ENCODE measurements at places on chromosomes 4 and X.

DNA sequence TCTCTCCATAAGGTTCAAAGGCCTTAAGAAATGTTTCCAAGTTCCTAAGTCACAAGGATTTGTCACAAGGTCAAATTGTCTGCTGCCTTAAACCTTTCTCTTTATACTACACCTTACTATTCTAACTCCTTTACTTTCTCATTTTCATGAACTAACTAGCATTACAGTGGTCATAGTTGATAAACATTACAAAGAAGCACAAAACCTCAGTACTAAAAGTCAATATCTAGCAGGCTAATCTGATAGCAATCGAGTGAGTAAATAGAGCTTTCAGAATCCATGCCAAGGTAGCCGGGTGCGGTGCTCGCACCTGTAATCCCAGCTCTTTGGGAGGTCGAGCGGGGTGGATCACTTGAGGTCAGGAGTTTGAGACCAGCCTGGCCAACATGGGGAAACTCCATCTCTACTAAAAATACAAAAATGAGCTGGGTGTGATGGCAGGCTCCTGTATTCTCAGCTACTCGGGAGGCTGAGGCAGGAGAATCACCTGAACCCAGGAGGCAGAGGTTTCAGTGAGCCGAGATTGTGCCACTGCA is 510.0 kb downstream of the GBA3 start:
- no peak for DNase-seq

DNA sequence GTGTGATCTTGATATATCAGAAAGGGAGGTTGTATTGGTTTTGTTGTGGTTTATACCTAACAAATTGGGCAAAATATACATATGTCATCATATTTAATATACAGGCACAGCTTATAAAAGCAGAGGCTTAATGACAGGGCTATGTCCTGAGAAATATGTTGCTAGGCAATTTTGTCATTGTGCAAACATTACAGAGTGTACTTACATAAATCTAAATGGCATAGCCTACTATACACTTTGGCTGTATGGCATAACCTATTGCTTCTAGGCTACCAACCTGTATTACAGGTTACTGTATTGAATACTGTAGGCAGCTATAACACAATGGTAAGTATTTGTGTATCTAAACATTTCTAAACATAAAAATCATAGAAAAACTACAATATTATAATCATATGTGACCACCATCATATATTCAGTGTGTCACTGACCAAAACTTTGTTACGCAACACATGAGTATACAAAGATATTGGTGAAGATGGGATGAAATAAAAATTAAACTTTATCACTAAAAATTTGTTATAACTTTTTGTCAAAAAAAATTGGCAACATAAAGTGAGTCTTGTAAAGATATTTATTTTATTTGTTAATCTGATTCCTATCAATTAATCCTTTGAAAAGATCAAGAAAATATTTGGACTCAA is 414.0 kb upstream of the HS3ST1 start:
- no peak for DNase-seq

DNA sequence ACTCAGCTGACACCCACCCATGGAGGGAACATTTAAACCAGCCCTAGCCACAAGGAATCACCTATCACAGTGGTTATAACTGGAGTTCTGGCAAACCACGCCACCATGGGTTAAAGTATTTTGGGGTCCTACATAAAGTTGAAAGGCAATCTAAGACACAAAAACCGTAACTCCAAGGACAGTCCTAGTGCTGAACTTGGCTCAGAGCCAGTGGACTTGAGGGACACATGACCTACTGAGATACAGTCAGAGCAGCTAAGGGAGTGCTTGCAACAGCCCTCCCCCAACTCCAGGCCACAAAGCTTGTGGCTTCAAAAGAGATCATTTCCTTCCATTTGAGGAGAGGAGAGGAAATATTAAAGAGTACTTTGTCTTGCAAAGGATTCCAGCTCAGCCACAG is 300.5 kb downstream of the FGF13 start:
- DNase-seq: no peak

- DNase-seq: no peak
Measured at GRCh38 chr4:58761563-58761962, 1651.4 kb upstream of the IGFBP7 start.

GRCh38 chr4:76388160-76388908 is 32.6 kb downstream of the CCDC158 start:
- no peak for DNase-seq

GRCh38 chrX:576904-577560 is 53.6 kb upstream of the SHOX start:
- DNase-seq: no peak

DNA sequence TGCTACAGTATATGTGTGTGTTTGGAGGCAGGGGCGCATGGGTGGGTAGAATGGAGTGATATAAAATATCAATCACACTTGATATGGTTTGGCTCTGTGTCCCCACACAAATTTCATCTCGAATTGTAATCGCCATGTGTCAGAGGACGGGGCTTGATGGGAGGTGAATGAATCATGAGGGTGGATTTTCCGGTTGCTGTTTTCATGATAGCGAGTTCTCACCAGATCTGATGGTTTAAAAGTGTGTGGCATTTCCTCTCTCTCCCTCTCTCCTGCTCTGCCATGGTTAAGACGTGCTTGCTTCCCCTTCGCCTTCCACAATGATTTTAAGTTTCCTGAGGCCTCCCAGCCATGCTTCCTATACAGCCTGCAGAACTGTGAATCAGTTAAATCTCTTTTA is 14.8 kb downstream of the SOWAHB start:
- no peak for DNase-seq

DNA sequence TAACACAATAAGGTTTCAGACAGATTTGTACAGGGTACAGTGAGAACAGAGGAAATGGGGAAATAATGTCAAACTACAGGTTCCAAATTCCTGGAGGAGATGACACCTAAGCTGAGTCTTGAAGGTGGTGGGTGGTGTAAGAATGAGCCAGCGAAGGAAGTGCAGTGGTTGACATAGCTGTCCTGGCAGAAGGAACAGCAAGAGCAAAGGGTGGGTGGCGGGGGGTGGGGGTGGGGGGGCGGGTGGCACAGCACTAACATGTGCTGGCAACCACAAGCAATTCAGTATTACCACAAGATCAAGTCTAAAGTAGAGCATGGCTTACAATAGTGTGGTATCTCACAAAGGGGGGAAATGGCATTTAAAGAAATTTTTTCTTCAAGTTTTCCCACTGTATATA is 13.1 kb upstream of the G3BP2 start:
- DNase-seq: peak; percentile 6

DNA sequence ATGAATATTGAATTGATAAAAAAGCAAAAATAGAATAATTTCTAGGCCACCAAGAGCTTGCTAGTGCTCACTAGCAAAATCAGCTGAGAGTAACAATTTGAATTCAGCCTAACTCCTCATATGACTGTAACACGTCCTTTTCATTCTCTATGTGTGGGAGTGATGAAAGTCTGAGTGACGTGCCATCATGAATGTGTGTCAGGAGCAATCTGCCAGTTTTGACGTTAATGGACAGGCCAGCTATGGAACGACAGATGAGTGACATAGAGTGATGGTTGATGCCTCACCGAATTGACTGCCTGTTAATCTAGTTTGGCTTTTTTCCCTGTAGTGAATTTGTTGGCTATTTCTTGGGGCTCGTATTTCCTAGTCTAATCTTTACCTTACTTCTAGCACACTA is 200.7 kb downstream of the TLL1 start:
- DNase-seq: no peak

- DNase-seq: no peak
Measured at GRCh38 chr4:114161809-114162208, 182.4 kb upstream of the ARSJ start.
